Activated CD4-positive, alpha-beta T cell treated with anti-CD3 and anti-CD28 coated beads for 24 hours (primary cell): ENCODE measurements at places on chromosomes 11 and 22.

- DNase-seq, result no peak
Measured at GRCh38 chr22:37503850-37504249, 15.4 kb downstream of the CARD10 start.

GRCh38 chr11:96284917-96285316, 58.1 kb downstream of the MAML2 start:
- DNase-seq, result no peak

DNA sequence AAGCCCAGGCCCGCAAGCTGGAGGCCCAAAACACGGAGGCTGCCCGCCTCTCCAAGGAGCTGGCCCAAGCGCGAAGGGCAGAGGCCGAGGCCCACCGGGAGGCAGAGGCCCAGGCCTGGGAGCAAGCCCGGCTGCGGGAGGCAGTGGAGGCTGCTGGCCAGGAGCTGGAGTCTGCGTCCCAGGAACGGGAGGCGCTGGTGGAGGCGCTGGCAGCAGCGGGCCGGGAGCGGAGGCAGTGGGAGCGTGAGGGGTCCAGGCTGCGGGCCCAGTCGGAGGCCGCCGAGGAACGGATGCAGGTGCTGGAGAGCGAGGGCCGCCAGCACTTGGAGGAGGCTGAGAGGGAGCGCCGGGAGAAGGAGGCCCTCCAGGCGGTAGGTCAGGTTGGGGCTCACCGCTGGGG, 4.8 kb downstream of the CCDC88B start:
- DNase-seq, result no peak

- DNase-seq, result no peak
Measured at GRCh38 chr22:30283342-30283741, 6.0 kb downstream of the CASTOR1 start.

DNA sequence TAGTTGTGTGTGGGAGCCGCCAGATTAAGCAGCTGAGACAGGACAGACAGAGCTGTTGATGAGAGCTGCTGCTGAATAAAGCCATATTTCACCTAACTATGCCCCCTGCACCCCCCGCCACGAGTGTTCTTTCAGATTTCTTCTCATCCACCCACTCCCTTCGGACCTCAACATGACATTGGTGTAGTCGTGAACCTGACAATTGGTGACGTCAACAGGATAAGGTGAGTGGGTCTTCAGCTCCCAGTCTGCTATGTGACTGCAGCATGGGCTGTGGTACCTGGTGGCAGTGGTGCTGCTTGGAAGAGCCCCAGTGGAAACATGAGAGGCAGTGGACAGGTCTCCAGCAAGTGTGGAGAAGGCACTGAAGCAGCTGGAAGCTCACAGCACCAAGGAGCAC, 28.3 kb upstream of the KCNA4 start:
- no peak for DNase-seq

GRCh38 chr11:64793271-64794160, 9.5 kb downstream of the MAP4K2 start:
- DNase-seq, result no peak

DNA sequence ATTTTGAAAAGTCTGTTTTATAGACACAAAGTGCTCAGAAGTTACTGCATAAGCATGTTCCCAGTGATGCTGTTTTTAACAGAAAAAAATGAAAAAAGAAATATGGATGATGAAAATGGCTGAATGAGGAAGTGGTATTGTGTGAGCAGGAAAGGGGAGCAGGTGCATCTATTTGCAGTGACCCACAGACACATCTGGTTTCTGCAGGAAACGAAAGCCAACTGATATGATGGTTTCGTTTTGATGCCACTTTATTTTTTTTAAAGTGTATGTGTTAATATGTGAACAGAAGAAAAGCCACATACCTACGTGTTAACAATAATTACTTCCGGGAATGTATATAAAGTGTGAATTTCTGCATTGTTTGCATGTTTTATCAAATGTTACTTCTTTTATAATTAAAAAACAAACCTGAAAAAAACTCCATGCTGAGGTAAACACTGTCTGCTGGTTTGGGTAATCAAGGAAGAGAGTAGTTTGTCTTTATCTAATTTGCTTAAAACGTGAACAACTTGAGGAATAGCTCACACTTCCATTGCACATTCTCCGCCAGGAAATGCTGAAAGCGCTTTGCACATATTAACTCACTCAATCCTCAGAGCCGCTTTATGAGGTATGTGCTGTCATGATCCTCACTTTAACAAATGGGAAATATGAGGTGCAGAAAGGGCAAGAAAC, 1335.9 kb downstream of the TBC1D22A start:
- DNase-seq, result no peak

DNA sequence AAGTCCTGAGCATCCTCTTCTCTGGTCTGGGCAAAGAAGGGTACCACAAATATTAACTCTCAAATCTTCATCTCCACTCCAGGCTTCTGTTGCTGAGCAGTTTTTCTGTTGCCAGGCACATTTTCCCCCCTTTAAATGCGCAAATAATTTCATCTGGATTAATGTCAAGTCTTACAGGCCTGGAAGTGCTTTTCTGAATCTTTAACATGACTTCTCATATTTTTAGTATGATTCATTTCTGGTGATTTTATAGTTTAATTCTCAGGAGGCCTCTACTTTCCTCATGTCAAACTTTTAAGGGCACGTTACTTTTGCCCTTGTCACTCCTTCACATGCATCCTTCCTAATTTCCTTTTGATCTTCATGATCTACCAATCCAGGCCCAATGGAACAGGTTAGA, 510.2 kb downstream of the METTL15 start:
- DNase-seq, result no peak

GRCh38 chr11:93984196-93984567, 37.0 kb upstream of the HEPHL1 start:
- no peak for DNase-seq

- DNase-seq, result no peak
Measured at GRCh38 chr11:119823077-119823476, 94.1 kb upstream of the NECTIN1 start.

DNA sequence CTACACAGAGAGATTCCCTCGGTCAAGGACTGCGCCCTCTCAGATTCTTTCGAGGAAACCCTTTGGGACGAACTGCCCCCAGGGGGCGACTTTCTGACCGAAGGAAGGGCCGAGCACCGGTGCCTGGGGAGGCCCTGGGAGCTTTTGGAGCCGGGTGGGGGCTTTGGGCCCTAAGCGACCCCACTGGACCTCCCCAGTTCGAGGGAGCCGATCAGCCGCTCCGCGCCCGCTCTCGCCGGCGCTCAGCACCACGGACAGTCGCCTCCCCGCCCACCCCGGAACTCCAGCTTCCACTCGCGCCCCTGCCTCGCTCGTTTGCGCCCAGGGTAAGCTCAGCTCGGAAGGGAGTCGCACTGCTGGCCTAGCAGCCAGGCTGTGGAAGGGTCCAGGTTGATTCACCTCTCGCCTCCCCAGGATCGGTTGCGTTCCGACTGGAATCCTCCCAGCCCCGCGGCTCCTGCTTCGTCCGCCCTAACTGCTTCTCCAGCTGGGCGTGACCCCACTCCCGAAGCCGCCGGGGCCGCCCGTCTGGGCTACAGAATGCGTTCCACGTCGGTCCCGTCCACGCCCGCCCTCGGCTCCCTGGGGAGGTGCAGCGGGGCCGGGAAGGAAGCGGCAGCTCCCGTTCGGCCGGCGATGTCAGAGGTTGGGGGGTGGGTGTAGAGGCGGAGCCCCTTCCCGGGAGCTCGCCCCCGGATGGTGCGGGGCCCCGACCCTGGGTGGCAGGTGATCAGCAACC, 428 bp downstream of the SCN3B start:
- no peak for DNase-seq

DNA sequence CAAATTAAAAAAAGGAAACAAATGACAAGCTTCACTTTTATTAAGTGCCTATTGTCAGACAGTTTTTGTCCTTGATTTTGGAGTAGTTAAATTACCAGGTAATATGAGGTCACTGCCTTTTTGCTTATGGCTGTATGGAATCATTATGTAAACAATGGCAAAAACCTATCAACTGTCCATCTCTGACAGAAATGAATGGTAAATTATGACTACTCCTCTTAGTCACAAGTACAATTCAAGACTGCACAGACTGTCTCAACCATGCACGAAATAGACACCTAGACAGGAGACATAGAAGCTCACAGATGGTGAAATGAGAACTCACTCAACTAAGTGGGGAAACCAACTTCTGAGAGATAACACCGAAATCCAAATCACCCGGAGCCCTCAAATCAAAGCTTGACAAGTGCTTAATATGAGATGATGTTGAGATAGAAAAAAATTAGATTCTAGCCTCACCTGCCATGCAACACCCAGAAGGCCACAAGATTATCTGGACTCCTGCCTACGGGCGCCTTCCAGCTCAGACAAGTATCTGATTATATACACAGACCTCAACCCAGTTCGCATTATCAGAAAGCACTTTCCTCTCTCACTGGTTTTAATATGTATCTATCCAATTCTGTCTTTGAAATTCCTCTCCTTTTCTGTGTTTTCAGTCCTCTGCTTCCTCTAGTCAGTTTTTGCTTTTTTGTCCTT, 199.3 kb downstream of the CADM1 start:
- no peak for DNase-seq

GRCh38 chr22:25746012-25746373, 4.0 kb downstream of the MYO18B start:
- DNase-seq, result no peak

DNA sequence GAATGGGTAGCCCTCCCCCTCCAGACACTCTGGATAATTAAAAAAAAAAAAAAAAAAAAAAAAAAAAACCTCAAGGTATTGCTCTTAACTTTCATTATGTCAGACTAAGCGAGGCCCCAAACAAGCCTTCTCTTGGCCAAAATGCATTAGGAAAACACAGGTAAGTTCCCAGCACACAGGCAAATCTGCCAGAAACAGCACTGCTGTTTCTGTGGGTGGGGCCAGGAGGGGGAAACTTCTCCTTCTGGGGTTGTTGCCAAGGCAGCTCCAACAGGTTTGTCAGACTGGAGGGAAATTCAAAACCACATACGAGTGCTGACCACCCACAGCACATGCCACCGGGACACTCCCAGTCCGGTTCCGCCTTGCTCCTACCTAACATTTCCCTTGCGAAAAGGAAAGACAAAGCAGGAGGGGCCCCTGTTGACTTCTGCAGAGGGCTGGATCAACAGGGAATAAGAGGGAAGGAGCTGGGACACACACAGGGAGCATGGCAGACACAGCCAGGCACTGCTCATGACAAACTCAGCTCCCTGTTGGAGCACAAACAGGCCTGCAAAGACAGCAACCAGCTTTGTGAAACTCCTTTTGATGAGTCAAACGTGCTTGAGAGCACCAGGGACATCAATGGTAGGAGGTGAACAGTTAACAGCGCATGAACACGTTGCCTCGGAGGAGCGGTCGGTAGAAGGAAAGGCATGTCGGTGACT, 55.0 kb downstream of the MYH9 start:
- DNase-seq, result no peak

DNA sequence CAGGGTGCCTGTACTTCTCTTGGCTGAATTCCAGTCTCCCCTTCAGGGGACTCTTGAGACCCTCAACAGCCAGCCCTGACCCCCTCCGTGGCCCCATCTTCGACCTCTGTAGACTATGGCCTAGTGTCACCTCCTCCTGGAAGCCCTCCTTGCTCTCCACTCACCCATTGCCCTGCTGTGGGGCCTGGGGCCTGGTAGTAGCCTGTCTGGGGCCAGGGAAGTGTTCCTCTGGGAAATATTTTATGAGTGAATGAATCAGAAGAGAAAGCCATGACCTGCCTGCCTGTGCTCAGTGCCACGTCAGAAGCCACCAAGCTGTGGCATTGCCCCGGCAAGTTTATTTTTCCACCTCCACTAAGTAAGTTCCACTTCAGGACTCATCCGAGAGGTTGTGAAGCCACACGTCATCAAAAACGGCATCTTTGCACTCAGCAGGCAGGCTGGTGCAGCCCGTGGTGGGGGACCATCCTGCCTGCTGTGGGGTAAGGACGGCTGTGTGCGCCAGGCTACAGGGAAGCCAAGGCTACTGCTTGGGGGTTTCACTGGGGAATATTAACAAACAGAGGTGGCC, 59.6 kb upstream of the PPARA start:
- DNase-seq, result no peak

DNA sequence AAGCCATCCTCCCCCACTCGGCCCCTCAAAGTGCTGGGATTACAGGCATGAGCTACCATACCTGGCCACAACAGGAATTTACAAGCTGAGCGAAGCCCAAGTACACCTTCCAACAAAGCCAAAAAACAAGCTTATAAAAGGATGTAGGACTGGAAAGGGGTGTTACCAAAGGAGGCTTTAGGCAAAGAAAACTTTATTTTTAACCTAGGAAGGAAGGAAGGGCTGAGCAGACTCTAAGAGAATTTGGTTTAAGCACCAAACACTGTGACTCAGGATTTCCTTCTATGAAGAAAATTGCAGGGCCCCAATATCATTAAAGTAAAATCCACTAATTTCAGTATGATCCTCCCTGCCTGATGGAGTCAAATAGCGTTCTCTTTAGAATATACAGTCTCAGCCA, 12.1 kb downstream of the DENND5A start:
- no peak for DNase-seq

DNA sequence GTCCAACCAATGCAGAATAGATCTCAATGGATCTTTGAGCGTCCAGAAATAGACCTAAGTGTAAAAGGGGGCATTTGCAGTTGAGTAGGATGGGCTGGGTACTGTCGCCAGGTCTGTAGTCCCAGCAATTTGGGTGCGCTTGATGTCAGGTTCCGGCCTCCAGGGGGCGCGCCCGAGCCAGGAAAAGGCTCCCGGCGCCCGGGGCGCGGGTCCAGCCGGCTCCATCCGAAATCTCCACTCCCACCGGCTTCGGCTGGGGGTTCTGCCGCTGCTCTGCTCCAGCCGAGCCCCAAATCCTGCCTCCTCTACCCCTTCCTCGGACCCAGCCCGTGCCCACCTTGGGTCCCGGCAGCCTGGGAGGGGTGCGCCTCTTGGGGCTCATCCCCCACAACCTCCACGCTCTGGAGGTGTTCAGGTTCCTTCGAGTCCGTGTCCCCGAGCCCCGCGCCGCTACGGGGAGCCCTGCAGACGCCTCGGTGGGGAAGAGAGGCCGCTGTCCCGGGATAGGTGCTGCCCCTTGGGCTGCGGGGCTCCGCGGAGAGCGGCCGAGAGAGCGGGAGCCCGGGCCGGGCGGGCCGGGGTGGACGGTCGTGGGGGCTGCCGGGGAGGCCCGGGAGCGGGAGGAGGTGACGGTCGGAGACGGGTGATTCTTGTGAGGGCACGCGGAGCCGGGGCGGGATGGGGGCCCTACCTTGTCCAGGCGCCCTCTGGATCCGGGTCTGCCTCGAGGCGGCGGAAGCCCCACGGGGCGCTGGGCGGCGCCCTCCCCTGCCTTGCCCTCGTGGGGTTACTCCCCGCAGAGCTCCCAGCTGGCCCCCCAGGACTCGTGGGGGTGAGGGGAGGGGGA, 13.0 kb upstream of the CYB5R3 start:
- peak; percentile 77 for DNase-seq

DNA sequence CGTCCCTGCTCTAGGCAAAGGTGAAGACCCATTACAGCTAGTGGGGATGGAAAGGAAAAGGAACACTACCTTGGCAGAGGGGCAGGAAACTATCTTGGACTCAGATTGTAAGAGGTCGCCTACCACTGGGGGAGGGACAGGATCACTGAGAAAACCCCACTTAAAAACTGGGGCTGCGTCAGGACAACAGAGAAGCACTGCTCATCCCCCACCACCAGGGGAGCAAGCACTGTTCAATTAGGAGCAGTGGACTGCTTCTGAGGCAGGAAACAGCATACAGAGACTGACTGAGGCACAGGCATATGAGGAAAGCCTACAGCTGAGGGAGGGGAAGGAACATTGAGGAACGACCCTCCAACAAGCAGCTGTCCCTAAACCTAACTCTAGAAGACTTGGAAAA, 20.8 kb upstream of the DLAT start:
- no peak for DNase-seq
